Neuronal stem cell (in vitro differentiated cells): ENCODE measurements at places on chromosomes 3 and 15.
A peak's percentile ranks its signal among the peaks of the same experiment; 100 is the strongest.

DNA sequence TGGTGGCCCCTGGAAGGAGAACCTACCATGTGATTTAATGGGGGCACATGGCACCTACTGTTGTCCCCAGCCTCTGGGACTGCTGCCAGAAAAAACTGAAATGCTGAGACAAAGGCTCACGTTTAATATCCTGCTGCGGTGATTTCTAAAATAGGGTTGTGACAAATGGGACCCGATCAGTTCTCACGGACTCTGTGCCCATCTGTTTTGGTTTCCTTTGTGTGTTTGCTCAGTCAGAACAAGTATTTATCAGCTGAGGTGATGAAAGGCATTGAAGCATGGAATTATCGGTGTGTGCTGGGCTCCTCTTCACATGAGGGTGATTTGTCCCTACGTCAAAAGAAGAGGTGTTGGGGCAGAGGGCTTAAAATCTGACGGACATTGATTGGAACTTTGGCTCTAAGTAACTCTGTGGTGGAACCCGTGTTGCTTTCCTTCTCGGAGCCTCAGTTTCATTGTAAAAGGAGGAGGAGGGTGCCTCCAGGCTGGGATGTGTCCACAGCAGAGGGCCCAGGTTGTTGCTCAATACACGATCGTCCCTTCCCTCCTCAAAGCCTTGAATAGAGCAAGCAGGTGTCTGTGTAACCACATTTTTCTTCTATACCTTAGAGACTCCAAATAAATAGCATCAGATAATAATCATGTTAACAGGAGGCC, 283.3 kb upstream of the RGMA start:
- no peak for DNase-seq

- no peak for DNase-seq
Measured at GRCh38 chr3:4448187-4448586, 18.9 kb downstream of the SUMF1 start.

GRCh38 chr3:23116081-23116837, 86.9 kb upstream of the UBE2E2 start:
- no peak for DNase-seq

GRCh38 chr15:35087759-35088158, 2.7 kb upstream of the NANOGP8 start:
- DNase-seq: no peak

DNA sequence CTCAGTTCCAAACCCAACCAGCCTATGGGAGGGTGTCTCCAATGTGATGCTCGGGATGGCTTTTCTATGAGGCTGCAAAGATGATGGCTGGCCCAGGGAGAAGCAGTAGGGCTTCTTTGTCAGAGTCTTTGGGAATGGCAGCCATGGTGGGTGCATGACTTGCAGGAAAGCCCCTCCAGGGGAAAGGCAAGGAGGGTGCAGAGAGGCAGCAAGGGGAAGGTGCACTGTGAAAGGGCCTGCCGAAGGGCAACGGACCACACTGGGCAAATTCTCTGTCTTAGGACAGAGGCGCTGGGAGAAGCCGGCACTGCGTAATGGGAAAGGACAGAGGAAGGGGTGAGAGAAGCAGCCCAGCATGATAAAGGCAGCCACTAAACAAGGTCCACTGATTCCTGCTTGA, 302.8 kb upstream of the LYSMD4 start:
- DNase-seq: no peak

GRCh38 chr15:40756938-40757337, 1.9 kb upstream of the RMDN3 start:
- DNase-seq: no peak

DNA sequence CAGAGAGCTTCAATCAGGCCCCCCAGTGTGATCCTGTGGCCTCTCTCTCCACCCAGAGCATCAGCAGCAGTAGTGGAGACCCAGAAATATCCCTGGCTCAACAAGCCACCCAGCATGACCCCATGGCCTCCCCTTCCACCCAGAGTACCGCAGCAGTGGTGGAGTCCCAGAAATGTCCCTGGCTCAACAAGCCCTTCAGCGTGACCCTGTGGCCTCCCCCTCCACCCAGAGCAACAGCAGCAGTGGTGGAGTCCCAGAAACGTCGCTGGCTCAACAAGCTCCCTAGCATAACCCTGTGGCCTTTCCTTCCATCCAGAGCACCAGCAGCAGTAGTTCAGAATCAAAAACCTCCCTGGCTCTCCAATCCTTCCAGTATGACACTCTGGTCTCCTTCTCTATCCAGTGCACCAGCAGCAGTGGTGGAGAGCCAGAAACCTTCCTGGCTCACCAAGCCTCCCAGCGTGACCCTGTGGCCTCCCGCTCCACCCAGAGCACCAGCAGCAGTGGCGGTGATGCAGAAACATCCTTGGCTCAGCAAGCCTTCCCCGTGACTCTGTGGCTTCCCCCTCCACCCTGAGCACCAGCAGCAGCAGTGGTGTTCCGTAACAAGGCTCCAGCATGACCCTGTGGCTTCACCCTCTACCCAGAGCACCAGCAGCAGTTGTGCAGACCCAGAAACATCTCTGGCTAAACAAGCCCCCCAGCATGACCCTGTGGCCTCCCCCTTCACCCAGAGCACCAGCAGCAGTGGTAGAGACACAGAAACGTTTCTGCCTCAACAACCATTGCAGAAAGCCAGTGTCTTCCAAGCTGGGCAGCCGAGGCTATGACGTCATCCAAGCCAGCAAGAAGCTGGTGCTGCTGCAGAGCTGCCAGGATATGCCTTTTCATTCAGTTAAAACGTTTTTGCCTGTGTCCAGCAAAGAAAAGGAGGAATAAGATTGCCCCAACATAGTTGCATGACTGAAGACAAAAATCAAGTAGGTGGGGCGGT, 61.3 kb upstream of the TAMM41 start:
- DNase-seq: no peak

GRCh38 chr3:67863869-67864268, 209.5 kb upstream of the SUCLG2 start:
- peak; percentile 4 for DNase-seq

DNA sequence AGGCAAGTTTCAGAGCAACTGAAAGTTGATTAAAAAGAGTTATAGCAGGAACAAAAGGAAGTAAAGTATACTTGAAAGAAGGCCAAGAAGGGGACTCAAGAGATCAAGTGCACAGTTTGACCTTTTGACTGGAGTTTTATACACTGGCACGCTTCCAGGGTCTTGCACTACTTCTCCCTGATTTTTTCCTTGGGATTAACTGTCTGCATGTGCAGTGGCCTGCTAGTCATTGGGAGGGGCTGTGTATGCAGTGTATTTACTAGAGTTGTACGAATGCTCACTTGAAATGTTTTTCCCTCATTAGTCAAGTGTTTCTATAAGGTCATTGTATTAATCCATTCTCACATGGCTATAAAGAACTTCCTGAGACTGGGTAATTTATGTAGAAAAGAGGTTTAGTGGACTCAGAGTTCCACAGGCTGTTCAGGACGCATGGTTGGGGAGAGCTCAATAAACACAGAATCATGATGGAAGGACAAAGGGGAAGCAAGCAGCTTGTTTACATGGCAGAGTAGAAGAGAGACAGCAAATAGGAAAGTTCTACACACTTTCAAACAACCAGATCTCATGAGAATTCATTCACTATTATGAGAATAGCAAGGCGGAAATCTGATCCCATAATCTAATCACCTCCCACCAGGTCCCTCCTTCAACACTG, 571.8 kb downstream of the ZPLD1 start:
- no peak for DNase-seq

DNA sequence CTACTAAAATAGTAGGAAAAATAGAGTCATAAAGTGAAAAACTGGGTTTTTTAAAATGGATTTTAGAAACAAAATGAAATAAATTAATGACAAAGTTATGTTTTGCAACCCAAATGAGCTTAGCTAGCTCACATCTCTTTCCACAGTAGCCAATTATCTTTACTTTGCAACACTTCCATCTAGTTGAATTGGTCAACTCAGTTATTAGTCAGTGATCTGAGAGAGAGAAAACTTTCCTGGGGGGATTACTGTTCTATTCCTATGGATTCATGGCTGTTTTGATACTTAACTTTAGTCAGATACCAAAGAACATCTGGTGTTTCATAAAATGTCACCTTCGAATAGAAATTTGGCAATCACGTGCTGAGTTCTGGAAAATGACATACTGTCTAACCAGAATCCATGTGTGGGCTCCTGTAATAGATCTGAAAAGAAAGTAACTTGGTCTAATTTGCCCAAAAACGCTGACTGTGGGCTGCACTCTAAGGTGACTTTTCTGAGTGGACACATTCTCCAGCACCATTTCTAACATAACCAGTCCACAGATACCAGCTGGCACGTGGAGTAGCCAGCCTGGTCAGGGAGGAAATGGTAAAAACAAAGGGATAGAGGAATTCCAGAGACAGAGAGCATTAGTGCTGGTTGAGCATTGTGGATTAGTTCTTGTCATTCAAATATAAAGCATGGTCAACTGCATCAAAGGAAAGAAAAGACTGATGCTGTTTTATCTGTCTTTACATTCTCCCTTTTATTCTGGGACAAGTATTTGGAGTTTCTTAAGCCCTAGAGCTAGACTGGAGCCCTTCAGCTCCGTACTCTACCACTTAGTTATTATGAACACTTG, 45.2 kb upstream of the CCDC80 start:
- DNase-seq: no peak

- DNase-seq: no peak
Measured at GRCh38 chr3:29083676-29084075, 197.2 kb upstream of the RBMS3 start.
